PC-9 (cell line): ENCODE measurements at places on chromosomes 3 and 15.

- no peak for DNase-seq
These were observed 525 bp downstream of the MYH15 start for GRCh38 chr3:108509871-108510270.

- DNase-seq = no peak
These were observed 27.0 kb downstream of the PCOLCE2 start for GRCh38 chr3:142861926-142862325.

- no peak for DNase-seq
These were observed 148.4 kb downstream of the B3GALNT1 start for GRCh38 chr3:160956785-160957184.

DNA sequence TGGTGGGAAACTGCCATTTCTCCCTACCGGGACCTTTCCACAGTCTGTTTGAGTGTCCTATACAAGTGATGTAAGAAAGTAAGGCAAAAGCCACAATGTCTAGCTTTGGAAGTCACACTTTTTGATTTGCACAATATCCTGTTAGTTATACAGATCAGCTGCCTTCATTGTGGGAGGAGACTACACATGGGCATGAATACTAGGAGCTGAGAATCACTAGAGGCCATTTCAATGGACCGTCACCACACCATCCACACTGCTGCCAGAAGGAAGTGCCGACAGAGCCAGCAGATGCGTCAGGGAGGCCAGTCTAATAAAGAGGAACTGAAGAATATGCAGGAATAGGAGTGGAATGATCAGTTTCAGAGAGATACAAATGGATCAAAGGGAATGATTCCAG is 65.8 kb downstream of the SCN11A start:
- no peak for DNase-seq
